NCI-H1048 (cell line): ENCODE measurements at places on chromosomes 13 and 19.

GRCh38 chr19:7858109-7858770, 15.9 kb downstream of the PRR36 start:
- DNase-seq = no peak

DNA sequence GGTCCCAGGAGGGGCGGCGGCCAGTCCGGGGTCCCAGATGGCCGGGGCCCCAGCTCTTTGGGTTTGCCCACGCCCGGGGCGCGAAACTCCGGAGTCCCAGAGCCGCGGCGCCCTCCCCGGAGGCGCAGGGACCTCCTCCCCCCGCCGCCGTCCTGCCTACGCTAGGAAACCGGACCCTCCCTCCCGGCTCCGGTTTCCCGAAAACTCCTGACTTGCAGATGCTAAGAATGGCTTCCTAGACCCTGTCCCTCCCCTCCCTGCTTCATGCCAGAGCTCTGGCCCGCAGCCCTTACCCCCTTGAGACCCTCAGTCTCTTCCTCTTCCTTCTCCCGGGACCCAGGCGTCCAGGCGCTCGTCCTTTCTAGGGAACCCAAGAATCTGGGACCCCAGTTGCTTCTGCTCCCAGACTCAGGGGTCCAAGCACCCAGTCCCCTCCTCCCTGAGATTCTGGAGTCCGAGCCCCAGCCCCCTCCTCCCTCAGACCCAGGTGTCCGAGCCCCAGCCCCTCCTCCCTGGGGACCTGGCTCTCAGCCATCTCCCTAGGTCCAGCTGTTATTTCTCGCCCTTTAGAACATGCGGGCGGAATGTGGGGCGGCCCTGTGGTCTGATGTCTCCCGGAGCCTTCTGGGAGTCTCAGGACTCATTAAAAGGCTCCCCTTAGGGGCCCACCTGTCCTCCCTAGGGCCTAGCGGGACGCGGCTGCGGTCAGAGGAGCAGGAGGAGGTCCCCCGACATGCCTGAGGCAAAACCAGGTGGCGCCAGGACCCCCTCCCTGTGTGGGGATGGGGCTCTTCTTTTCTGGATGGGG, at the start of gene MYBPC2:
Gene MYBPC2 (plus strand): TSS at position 672 of the 808 bp plus-strand sequence. CDS start 62 bp downstream, at position 734.
- DNase-seq = no peak

- no peak for DNase-seq
Observed at GRCh38 chr13:66981912-66982311, 248.2 kb downstream of the PCDH9 start.

- DNase-seq = no peak
Observed at GRCh38 chr19:42328854-42329253, 3.4 kb downstream of the MEGF8 start.

GRCh38 chr13:26377038-26377437, 123.1 kb downstream of the CDK8 start:
- DNase-seq = no peak

DNA sequence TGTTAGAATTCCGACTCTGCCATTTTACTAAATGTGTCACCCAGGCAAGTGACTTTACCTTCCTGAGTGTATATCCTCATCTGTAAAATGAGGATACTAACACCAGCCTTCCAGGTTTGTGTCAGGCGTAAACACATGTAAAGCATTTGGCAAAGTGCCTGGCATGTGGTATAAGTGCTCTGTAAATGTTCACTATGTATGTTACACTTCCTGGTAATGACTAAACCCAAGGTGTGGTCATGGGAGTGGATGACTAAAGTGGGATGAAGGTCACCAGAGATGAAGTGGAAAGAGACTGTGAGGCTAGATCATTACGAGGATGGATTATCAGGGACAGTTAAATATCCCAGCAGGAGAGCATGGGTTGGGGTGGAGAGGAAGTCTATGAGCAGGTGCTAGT, 25.6 kb downstream of the DEDD2 start:
- no peak for DNase-seq

GRCh38 chr19:543910-544608, at the start of gene GZMM:
GZMM (plus strand) TSS chr19:544053; CDS start chr19:544072, 19 bp downstream.
- no peak for DNase-seq

DNA sequence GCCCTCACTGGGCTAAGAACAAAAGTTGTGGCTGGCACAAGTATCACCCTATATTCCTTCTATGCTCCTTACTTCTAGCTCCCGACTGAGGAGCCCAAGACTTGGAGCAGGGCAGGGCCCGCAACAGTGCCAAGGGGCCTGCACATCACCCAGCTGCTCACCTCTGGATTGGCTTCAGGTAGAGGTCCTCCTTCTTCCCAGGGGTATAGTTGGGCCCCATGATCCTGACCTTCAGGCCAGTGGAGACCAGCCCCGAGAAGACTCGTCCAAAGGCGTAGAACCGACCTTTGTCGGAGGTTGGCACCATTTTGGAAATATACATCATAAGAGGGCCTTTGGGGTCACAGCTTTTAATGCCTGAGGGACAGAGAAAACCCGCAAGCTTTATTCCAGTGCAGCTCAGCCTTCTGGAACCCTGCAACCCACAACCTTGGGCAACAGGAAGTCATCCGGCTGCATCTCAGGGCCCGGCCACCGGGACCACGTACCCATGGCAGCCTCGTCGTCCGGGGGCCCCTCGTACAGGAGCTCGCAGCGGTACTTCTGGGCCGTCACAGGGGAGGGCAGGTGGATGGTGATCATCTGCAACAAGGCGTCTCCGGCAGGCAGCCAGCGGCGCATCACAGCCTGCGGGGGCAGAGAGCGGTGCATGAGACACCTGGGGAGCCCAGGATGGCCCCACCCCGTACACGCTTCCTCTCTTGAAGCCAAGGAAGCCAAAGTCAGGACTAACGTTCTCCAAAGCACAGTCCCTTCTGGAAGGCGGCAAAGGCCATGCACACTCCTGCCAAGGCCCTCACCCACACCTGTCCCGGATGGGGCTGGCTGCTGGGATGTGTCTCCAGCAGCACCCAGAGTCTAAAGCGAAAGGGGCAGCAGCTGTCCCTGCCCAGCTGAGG, 4.7 kb downstream of the EEF2 start:
- DNase-seq = no peak

DNA sequence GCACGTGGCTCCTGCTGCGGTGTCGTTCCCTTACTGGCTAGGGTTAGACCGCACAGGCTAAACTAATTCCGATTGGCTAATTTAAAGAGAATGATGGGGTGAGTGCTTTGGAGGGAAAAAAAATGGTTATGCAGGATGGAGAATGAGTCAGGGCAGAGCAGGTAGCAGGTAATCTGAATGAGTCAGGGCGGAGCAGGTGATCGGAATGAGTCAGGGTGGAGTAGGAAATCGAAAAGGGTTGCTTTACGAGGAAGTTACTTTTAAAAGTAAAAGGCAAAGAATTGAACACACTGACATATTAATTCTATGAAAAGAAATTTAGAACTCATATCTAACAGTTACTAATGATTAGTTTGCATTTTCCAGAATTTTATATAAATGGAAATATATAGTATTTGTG, 335.5 kb downstream of the FOXO1 start:
- no peak for DNase-seq

DNA sequence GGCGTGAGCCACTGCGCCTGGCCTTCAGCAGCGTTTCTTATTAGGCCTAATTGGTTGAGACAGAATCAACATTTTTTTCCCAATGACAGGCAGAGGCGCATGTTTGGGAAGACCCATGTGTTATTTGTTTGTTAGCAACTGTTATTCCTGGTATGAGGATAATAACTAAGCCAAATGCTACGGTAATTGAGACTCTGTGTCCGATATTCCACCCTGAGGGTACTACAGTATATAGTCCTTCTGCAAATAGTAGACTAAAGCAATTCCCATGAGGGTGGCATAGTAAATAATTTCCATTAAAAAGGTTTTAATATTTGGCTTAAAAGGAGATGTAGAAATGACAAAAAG, 18.4 kb upstream of the CCL25 start:
- no peak for DNase-seq

DNA sequence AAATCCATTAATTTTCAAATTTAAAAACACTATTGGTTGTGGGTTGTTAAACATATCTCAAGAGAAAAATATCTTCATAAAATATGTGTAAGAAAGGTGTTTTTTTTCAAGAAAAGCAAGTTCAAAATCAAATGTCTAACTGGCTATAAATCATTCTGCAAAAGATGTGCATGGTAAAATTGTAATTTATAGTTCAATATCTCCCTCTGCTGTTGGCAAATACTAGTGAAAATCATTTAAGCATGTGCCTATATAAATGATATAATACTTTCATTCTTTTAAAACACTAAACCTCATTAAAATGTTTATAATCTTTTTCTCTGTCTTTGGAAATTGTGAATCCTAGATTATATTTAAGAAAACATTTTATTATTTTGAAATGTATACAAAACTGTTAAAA, 17.2 kb upstream of the SLITRK6 start:
- DNase-seq = no peak

DNA sequence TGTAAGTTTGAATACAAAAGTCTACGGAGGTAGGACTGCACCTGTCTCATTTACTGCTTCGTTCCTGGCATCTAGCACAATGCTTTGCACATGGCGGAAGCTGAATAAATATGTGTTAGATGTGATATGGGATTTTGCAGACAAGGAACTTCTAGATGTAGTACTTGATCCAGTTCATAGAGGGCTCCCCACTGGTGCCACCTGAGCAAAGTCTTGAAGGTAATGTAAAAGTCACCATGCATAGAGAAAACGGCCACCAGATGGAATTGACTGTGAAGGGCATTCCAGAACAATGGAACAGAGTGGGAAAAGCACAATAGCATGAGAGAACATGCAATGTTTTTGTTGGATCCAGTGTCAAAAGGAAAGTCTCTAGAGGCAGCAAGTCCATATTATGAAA, 209.3 kb downstream of the HS6ST3 start:
- DNase-seq = no peak

DNA sequence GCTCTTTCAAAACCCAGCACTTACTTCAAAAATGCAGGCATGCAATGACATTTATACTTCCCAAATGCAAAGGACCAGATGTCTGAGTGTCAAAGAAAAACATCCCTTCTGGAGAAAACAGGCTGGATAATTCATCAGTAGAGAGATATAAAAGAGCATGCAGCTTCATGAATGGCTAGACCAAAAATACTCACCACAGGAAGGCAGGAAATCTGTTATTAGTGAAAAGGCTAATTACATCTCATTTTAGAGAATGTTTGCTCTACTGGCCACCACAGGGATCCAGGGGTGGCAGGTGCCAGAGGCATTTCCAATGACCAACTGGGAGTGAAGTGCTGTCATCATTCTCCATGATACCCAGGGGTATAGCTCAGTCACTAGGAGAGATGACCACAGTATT, 106.5 kb downstream of the LHFPL6 start:
- DNase-seq = no peak

- DNase-seq = no peak
Observed at GRCh38 chr19:19405971-19406877, 749 bp downstream of the GATAD2A start.

GRCh38 chr19:53389978-53390377, 5.0 kb upstream of the ZNF765 start:
- no peak for DNase-seq

DNA sequence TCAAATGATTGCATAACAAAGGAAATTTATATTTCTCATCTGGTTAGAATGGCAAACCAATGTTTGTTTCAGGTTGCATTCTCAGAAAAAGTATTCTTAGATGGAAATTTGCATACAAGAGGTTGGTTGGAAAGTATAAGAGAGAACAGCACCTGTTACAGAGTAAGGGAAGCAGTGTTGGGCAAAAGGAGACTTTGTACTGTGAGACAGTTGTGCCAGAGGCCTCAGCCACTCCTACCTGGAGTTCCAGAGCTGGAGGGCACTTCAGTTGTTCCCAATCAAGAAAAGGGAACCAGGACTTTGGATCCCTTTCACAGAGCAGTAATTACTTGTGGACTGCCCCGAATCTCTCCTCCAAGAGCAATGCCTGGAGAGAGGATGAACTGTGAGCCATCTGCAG, 81.8 kb downstream of the SPRY2 start:
- no peak for DNase-seq

GRCh38 chr13:42832341-42833096, 51.1 kb downstream of the FAM216B start:
- DNase-seq = no peak

GRCh38 chr13:106286811-106287210, 248.7 kb downstream of the EFNB2 start:
- DNase-seq = no peak

- no peak for DNase-seq
Observed at GRCh38 chr13:28867564-28867963, 47.4 kb downstream of the MTUS2 start.

GRCh38 chr13:104206450-104207044, 1140.3 kb upstream of the SLC10A2 start:
- DNase-seq = no peak

DNA sequence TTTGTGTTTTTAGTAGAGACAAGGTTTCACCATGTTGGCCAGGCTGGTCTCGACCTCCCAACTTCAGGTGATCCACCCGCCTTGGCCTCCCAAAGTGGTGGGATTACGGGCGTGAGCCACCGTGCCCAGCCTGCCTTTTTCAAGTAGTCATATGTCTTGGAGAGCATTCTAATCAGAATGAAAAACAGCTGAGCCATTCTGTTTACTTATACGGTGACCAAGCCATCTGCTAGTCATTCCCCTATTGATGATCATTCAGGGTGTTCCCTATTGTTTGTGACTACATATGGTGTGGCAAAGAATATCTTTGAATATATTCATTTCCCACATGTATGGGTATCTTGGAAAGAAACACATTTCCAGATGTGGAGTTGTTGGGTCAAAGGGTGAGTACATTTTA, 17.2 kb downstream of the BLOC1S3 start:
- DNase-seq = no peak
